Neural progenitor cell (in vitro differentiated cells): ENCODE measurements at places on chromosomes 5 and 9.

GRCh38 chr9:69748304-69748703, 11.5 kb downstream of the PTAR1 start:
- DNase-seq = no peak

DNA sequence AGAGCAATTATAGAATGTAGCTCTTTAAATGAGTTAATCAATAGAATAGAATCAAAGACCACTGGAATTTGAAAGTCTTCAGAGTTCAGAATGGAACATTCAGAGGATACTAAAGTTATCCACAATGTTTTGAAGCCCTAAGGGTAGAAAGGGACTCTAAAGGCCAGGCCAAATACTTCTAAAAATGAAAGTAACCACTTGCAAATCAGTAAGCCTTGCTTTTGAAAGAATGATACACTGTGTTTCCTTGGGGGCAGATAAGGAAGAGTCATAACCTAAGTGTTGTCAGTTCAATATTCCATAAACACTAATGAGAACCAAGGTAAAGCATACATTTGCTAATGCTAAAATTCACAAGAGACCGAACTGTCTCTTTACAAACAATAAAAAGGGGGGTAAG, 813.5 kb downstream of the PTPRD start:
- no peak for DNase-seq

- no peak for DNase-seq
Measured at GRCh38 chr5:123844873-123845272, 332.9 kb downstream of the CSNK1G3 start.

- DNase-seq = no peak
Measured at GRCh38 chr5:72465066-72465465, 42.1 kb downstream of the ZNF366 start.

DNA sequence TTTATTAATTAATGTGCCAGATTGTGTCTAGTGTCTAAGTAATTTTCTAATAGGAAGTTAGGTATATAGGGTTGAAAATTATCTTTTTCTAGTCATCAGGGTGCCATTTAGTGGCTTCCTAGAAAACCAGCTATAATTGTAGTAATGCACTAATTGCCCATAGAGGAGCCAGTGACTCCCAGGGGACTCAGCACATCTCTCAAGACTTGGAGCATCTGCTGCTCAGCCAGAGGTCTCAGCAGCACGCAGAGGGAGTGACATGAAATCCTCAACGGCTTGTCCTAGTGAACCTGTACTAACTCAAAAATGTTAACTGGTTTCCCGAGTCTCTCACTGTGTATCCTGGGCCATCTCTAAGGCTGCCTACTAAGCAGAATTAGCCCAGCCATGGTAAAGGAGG, 78.2 kb upstream of the MAN2A1 start:
- DNase-seq = no peak

- peak; percentile 95 for DNase-seq
Measured at GRCh38 chr9:33721674-33722358, 73.5 kb upstream of the PRSS3 start.

DNA sequence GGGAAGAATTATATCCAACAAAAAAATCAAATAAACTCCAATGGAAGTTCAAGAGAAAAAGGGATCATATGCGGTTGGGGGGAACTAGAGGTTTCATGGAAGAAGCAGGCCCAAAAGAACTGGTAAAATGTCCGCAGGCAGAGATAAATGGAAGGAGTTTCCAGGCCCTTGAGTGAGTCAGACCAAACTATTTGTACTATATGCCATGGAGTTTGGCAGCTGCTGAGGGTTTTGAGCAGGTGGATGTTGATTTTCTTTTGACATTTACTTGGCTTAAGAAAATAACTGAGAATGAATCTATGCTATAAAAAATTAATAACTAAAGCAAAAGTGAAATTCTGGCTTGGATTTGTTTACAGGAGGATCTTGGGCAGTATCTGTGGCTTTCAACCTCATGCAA, 33.7 kb downstream of the MINAR2 start:
- no peak for DNase-seq

GRCh38 chr5:171660434-171660833, 125.2 kb upstream of the SMIM23 start:
- DNase-seq = no peak

GRCh38 chr9:121902461-121903135, 190.5 kb downstream of the TTLL11 start:
- DNase-seq = no peak

DNA sequence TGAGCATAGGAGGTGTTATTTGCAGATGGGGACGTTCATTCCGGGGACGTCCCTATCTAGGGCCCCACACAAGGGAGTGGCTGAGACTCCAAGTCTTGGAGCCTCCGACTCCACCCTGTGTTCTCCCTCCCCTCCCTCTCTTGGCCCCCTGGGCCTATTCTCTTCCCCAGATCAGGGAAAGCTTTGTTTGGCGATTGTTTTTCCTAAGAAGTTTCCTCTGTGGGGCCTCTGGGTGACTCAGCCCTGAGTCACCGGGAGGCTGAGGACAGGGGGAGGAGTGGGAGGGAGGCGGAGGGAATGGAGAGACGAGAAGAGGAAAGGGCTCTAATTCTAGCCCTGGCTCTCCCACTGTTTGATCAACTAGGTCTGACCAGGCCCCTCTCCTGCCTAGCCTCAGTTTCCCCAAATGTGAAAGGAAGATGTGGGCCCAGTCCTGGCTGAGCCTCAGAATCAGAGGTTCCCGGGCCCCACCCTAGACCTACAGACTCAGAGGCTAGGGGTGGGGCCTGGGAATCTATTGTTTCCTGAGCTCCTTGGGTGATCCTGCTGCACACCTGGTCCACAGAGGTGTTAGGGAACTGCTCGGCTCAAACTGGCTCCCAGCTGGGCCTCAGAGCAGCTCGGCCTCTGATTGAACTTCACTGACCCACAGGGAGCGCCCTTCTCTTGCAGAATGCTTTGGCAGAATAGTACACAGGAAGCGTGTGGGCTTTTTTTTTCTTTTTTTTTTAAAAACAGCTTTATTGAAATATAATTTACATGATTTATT, 19.2 kb downstream of the GSN start:
- DNase-seq = peak; percentile 83

GRCh38 chr9:38358390-38359296, 33.9 kb upstream of the ALDH1B1 start:
- no peak for DNase-seq

- DNase-seq = no peak
Measured at GRCh38 chr9:89374176-89374575, 55.9 kb downstream of the SECISBP2 start.

- DNase-seq = no peak
Measured at GRCh38 chr9:3817208-3817607, 291.4 kb upstream of the RFX3 start.

GRCh38 chr5:135149956-135150723, 116.1 kb upstream of the PITX1 start:
- DNase-seq = peak; percentile 86

DNA sequence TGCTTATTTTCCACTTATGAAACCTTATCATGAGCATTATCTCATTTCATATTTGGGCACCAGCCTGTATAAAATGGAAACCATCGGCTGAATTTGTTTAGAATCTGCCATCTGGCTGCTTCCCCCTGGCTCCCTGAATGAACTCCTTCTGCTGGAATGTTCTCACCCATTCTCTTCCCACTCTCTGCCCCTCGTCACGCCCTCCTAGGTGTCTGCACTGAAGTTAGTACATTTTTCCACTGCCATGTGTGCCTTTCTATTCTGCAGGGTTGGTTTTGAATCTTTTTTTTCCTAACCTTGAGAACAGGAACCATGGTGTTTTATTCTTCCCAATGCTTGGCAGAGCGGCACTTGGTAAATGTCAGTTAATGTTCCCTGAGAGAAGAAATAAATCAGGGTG, 359.7 kb downstream of the MLLT3 start:
- DNase-seq = no peak

- DNase-seq = peak; percentile 17
Measured at GRCh38 chr5:33975852-33976251, 8.6 kb downstream of the SLC45A2 start.

DNA sequence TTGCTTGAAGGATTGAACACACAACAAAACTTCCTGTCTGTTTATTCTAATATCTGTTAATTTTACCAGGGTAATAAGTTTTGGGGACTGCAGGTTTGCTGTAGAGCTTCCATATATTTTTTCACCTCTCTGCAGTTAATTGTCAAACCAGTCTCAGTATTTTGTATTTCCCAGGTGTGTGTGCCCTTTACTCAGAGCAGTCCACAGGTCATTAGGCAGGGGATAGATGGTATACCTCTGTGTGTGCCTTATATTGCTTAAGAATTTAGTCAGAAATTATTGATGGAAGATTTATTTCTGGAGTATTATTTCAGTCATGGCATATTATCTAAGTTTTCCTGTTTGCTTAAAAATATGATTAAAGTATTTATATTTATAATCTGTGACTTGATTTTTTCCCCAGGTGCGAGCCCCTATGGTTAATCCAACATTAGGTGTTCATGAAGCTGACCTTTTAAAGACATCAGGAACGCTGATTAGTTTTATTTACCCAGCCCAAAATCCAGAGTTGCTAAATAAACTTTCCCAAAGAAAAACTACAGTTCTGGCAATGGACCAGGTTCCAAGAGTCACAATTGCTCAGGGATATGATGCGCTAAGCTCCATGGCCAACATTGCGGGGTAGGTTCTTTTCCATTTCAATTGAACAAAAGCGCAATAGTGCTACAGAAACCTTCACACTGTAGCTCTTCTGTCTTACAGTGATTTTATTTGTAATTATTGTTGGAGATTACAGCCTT, 12.6 kb downstream of the NNT start:
- no peak for DNase-seq

DNA sequence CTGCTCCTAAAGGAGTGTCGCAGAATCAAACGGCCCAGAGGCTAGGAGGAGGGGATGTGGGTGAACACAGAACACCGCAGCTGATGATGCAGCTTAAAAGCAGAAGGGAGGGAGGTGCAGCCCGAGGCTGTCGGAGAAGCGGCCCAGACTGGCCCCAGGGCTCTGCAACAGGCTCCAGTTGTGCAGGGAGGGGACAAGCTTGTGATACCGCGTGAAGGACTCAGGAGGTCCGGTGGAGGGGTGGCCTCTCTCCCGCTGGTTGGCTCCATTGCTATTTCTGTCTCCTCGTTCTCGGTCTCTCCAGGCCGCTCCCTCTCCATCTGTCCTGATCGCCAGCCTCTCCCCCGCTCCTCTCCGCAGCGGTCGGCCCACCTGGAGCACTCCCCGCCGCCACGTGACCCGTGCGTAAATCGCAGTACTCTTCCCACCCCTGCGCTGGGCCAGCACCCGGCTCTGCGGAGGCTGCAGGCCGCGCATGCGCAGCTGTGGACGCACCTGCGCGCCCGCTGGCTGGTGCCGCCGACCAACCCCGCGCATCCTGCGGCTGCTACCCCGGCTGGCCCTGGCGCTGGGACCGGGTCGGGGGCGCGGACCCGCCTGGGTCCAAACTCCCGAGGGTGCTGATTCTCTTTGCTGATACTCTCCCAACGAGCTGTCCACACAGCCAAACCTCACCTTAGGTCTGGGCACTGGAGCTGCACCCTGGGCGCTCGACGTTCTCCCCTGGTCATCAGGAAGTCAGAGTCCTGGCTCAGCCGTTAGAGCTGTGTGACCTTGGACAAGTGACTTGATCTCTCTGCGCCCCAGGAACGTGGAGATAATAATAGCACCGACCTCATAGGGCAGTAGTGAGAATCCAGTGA, 3.7 kb upstream of the STXBP1 start:
- peak; percentile 95 for DNase-seq

GRCh38 chr5:14920121-14920520, 48.5 kb upstream of the ANKH start:
- no peak for DNase-seq

- DNase-seq = no peak
Measured at GRCh38 chr5:40446910-40447309, 232.8 kb upstream of the PTGER4 start.

GRCh38 chr5:66517351-66517750, 78.8 kb upstream of the MAST4 start:
- no peak for DNase-seq

DNA sequence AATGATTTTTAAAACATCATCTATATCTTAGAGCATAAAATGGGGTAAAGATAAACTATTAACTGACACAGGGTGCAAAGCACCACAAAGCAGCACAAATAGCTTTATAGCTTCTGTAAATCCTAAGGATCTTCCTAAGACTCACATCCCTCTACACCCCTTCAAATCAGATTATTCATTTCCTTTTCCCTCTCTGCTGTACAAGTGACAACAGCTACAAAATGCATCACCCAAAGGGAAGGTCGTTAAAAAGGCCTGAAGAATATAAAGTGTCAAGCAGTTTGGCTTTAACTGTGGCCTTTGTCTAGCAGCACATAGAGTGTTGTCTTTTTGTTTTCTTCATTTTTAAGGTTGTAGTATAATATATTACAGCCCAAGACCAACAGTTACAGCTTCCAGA, 422.1 kb downstream of the PDE4D start:
- DNase-seq = no peak
